ENCODE measurements at places on chromosomes 7 and 10. TPM values are rescaled to one million over a fixed set of nuclear protein-coding genes. Genes with fewer than 3 reads are reported as not detected.

- DNase-seq = no peak
These were observed 164.6 kb downstream of the AVL9 start for GRCh38 chr7:32659853-32660252.

TRIM4 gene
- 0.28 TPM for total RNA-seq

GRCh38 chr10:42769673-42770072 is 12.9 kb upstream of the BMS1 start:
- DNase-seq = peak; percentile 50

DNA sequence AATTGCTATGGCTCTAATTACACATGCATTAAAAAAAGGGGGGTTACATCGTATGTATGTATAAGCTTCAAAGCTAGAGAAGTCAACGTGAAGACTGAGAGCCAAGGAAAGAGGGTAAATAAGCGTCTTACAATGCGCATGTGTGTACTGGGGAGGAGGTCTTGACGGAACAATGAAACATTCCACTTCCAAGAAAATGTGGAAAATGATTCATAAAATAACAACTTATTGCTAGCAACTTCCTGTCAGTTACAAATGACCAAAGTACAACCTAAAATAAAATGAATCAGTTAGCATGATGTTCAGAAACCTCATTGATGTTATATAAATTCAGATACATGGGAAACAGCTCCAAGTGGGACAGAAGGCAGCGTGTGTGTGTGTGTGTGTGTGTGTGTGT is 104.1 kb upstream of the RHEB start:
- DNase-seq = no peak

UNCX gene
- total RNA-seq = not detected

GRCh38 chr7:1647961-1648672 is 22.0 kb upstream of the ELFN1 start:
- peak; percentile 80 for DNase-seq

- no peak for DNase-seq
These were observed 198.7 kb downstream of the DGKI start for GRCh38 chr7:137647905-137648565.

TACR2 gene
- total RNA-seq = not detected

OPN1SW gene
- total RNA-seq = not detected

TRIM50 gene
- total RNA-seq = not detected

DNA sequence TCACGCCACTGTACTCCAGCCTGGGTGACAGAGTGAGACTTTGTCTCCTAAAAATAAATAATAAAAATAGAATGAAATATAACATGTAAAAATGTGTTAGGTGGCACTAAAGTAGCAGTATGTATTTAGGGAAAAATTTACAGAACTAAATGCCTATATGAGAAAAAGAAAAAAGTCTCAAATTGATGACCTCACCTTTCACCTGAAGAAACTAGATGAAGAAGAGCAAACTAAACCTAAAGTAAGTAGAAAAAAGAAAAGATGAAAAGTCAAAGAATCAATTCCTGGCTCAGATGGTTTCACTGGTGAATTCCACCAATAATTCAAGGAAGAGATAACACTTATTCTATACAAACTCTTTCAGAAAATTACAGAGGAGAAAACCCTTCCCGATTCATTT is 106.5 kb upstream of the NANOS1 start:
- no peak for DNase-seq

DNA sequence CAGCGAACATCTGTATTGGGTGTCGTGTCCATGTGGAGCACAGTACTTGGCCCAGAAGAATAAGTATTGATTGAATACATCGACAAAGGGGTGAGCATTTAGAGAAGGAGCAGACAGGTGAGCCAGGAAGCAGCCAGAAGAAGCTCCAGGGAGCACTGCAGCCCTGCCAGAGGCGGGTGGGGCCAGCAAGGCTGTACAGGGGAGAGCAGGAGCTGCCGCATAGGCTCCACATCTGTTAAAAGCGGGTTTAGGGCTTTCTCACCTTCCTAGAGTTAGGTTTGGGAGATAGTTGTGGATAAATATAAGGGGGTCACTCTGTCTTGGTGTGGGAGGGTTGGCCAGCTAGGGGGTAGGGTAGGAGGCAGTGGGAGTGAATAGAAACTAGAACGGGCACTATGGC is 1.3 kb upstream of the CPA1 start:
- no peak for DNase-seq

CYP3A4 gene
- not detected for total RNA-seq

CRYGN gene
- total RNA-seq = 1.2 TPM

STEAP1B gene
- 22.7 TPM for total RNA-seq

DNA sequence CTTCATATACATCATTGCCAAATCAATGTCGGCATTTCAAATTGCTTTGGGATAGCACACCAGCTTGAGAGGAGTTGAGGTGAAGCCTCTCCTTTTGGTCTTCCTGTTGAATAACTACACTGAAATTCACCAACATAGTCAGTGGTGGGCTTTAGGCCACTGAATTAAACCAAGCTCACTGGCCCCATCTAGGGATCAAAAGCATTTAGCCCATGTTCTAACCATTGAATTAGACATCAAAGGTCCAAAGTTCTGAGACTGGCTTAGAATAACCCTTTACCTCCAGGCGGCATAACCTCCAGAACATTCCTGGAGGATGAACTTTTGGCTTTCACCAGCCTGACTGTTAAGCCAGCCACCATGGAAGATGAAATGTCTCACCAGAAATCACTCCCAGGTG is 54.6 kb downstream of the BPGM start:
- peak; percentile 48 for DNase-seq

- DNase-seq = no peak
These were observed 1.8 kb upstream of the PNLIPRP1 start for GRCh38 chr10:116588995-116589394.

DNA sequence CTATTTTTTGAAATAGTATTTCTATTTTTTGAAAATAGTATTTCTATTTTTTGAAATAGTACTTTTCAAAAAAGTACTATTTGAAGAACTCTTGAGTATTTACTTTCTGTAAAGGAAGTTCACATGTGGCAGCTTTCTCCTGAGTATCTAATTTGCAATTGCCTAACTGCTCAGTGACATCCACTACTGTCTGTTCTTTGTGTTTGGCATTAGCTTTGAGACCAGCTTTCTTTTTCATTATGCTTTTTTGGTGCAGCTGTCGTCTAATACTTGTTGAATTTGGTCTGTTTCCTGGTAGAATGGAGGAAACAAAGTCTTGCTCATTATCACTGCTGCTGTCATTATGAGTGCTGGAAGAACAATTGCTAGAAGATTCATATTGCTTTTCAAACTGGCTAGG is 99.1 kb downstream of the BMPR1A start:
- DNase-seq = no peak

DNA sequence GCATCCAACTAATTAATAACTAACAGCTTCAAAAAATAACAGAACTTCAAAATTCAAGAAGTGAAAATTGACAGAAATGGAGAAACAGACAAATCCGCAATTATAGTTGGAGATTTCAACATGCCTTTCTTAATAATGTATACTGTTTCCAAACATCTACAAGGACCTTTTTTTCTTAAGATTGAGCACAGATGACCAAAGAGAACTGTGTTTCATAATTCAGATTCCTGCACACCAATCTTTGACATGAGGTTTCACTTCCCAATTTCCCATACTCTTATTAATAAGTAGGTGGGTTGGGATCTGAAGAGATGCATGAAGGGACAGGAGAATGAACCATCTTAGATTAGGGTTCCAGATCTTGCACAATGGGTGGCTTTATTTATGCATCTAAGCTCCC is 24.9 kb upstream of the GIMAP7 start:
- DNase-seq = no peak

GRCh38 chr10:130364631-130365411 is 228.6 kb downstream of the GLRX3 start:
- DNase-seq = no peak

ADCY1 gene
- 5.6 TPM for total RNA-seq

GRCh38 chr7:142603870-142604448 is 145.3 kb upstream of the PRSS1 start:
- peak; percentile 67 for DNase-seq

PLPP4 gene
- 3.5 TPM for total RNA-seq

DNA sequence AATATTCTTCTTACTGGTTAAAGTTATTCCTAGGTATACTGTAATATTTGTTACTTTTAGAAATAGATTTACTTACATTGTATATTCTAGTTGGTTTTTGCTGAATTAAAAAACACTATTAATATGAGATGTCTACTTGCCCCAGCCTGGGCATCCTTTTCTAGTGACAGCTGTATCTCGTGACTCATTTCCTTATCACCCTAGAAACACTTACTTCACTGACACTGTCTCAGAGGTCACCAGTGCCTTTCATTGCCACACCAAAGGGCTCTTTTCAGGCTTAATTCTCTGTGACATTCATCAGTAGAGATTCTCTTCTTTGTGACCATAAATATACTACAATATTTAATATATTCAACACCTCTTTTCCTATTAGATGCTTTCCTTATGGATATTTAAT is 194.7 kb downstream of the GALNT17 start:
- no peak for DNase-seq

Data from H7 (cell line).